Stimulated activated CD8-positive, alpha-beta memory T cell treated with anti-CD3 and anti-CD28 coated beads, Interleukin-4, amount 100 ng/mL, for 1 hour (primary cell): ENCODE measurements at places on chromosomes 5 and 9.

- no peak for DNase-seq
These were observed 162.8 kb downstream of the FAM174A start for GRCh38 chr5:100697970-100698369.

DNA sequence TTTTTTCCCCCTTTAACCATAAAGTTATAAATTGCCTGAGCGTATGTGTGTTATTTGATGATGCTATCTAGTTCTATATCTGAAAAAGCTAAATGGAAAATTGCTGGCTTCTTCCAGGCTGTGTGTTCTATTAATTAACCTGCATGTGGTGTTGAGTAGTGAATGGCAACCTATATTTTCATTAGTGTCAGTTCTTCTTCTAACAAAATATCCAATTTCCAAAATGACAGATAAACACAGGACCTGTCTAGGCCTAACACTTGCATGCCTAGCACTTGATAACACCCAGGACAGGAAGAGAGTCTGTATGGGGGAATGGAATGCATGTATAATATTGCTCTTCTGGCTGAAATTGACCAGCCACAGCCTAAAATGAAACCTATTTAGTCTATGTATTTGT, 91.7 kb downstream of the CD180 start:
- DNase-seq: no peak

GRCh38 chr9:123316053-123316718, 39.8 kb upstream of the CRB2 start:
- DNase-seq: no peak

DNA sequence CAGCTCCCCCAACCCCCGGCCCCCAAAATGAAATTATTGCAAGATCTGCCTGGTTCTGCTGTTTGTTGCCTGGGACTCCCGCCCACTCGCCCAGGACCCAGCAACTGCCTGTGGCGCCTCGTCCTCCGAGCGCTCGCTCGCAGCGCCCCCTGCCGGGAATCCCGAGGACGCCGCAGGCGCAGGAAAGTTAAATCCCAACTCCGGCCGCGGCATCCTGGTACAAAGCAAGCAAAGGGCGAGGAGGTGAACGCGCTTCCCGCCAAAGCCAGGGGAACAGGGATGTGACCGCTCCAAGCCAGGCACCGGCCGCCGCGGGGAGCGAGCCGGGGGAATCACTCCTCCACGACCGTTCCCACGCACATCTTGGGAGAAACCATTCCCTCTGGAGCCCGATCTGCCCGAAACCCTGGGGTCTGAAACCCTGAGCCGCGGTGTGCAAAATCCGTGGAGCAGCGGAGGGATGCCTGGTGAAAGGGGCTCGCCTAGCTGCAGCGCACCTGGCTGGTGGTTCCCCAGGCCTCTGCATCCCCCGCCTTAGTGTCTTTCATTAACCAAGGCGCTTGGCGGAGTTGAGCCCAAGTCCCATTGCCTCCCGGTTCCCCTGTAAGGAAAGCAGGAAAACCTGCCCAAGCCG, 1.3 kb downstream of the SEMA5A start:
- no peak for DNase-seq

GRCh38 chr5:56853698-56854097, 38.3 kb downstream of the MAP3K1 start:
- DNase-seq: no peak

GRCh38 chr5:124736805-124737188, 9.6 kb downstream of the ZNF608 start:
- no peak for DNase-seq

DNA sequence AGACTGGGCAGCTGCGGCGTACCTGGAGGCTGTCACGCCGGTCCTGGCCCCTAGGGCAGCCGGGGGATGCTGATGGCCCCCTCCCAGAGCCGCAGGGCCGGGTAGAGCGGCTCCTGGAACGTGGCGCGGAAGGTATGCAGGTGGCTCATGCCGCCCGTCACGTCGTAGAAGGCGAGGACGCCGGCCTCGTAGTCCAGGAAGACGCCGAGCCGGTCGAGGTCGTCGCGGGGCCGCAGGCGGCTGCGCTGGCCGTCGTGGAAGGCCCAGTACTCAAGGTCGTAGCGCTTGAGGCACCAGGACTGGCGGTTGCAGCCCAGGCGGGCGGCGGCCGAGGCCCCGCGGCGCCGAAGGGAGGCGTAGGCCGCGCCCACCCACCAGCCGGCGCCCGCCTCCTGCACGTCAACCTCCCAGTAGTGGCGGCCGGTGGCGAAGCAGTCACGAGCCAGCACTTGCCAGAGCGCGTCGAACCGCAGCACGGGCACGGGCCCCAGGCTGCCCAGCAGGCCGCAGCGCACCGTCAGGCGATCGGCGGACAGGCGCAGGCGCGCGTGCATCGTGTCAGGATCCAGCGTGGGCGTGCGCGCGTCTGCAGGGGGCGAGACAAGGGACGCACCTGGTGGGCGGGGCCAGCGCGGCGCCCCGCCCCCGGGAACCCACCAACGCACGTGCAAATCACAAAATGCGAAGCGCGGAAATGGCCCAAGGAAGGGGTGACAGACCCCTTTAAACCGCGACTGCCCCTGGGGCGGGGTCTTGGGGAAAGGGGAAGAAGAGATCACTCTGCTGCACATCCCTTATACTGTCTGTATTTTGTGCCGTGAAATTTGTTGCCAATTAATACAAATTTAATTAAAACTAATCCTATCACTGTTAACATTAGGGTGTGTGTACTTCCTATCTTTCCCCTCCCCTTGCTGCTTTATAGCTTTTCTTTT, 31.2 kb downstream of the NANS start:
- no peak for DNase-seq

DNA sequence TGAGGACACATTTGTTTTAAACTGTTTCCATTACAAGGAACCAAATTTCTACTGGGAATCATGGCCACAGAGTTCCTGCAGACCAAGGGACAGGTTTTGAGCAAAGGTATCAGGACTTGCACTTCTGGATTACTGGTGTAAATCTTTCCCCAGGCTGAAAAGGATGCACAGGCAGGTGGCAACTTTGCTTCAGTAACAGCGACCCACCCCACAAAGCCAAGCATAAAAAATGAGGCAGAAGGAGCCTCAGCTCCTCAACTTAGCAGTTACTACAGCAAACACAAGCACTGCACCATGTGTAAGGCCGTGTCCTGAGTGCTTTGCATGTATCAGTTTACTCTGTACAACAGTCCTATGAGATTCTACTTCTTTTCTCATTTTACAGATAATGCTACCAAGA, 251.9 kb downstream of the EBF1 start:
- DNase-seq: no peak

DNA sequence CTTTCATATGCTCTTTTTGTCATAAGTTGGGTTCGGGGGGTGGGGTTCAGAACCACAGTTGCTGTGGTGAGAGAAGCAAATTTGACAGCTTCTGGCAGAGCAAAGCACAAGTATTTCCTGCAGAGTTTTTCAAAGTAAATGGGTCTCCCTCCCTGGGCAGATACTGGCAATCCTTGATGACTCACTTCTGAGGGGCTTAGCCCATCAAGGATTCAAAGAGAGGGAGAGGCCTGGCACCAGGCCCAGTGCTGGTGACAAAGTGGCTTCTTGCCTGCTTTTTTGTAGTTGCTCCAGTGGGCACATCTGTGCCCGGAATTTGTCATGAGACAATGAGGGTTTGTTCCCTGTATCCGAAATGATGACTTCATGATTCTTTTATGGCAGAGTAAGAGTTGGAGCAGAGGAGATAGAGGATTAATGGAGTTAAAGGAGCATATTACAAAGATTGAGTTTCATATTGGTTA, 46.6 kb upstream of the TNC start:
- no peak for DNase-seq

DNA sequence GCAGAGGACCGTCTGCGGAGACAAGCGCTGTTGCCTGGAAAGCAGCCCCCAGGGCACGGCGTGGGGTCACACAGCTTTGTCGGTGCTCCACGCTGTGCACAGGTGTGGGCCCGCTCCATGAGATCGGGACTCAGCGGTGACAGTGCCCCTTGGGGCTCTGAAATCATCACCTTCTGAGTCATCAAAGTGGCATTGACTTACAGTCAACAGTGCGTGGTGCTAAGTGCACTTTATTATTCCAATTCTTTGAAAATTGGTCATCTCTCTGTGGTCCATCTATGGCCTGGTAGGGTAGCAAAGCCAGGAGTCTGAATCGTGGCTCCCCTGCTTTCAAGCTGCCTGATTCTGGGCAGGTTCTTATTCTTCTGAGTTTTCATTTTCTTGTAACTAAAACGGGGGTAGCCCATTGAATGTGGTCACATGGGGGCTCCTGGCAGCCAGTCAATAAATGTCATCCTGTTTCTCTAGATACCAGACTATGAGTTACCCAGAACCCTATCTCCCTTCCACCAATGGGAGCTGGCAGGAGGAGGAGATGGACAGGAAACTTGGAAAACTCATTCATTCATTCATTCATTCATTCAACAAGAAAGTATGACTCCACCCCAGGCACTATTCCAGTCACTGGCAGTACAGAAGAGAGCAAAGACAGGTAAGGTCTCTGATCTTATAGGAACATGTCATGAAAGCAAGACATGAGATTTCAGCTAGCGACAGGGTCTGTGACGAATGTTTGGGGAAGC, 20.3 kb upstream of the UNC5A start:
- no peak for DNase-seq

- no peak for DNase-seq
These were observed 2.3 kb downstream of the WHRN start for GRCh38 chr9:114503009-114503408.

- no peak for DNase-seq
These were observed 81.7 kb downstream of the MUSK start for GRCh38 chr9:110750272-110750671.

DNA sequence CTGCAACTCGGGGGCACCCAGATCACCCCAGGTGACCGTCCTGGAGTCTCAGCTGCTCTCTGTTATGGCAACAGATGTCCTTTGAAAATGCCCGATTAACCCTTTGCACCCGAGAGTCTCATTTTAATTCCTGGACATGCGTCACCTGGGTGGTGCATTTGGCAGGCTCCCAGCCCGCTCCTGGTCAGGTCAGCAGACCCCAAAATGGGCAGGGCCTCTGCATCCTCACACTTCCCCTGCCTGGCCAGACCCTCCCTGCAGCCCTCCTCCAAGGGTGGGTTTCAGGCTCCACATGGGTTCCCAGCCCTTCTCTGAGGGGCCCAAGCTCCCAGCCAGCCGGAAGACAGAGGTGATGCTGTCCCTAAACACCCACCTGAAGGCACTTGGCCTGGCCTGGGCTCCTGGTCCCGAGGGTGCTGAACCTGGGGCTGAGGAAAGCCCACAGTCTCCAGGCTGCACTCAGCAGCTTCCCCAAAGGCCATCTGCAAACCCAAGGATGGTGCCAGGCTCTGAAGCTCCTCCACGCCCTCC, 69.4 kb downstream of the PSMB7 start:
- no peak for DNase-seq

GRCh38 chr9:2469681-2470221, 151.8 kb upstream of the VLDLR start:
- no peak for DNase-seq
